ENCODE measurements at places on chromosomes 2 and 18.

DNA sequence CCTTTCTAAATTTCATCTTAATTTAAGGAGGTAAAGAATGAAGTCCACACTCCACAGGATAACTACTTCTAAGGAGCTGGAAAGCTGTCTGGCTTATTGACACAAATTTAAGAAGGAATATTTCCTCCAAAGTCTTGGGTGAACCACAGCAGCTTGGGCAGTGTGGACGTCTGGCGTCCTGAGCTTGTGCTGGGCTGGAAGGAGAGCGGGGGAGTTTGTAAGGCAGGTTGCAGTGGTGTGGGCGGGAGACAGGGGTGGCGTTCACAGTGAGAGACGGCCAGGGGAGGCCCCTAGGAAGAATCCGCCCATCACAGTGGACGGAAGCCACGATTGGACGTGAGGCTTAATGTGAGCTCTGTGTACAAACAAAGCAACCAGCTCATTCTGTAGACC lies 25.7 kb downstream of the ADI1 start:
- DNase-seq = no peak

GRCh38 chr2:216774620-216775019 lies 79.3 kb upstream of the IGFBP5 start:
- DNase-seq = no peak

DNA sequence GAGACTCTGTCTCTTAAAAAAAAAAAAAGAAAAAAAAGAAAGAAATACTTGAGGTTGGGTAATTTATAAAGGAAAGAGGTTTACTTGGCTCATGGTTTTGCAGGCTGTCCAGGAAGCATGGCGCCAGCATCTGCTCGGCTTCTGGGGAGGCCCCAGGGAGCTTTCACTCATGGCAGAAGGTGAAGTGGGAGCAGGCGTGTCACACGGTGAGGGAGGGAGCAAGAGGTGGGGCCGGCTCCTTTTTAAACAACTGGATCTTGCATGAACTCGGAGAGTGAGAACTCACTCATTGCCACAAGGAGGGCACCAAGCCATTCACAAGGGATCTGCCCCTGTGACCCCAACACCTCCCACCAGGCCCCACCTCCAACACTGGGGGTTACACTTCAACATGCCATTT lies 30.6 kb downstream of the CYP26B1 start:
- DNase-seq = no peak

GRCh38 chr2:128444816-128445522 lies 126.3 kb upstream of the HS6ST1 start:
- no peak for DNase-seq

GRCh38 chr2:112772911-112773475 lies 8.6 kb upstream of the CKAP2L start:
- DNase-seq = no peak

DNA sequence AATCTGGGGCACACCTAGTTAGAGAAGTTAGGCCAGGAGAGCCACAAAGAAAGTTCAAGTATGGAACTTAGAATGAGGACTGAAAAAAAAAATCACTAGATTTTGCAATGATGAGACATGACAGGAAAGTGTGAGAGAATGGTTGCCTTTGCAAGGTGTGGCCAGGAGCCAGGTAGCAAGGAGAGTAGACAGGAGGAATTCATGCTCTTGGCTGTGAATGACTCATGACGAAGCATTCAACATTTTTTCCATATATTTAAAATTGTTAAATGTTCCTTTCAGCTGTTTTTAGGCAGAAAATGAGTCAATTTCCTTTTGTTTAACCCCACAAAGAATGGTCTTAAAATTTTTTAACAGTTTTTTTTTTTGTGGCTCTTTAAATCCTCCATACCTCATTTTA lies 636.9 kb downstream of the PLCL1 start:
- DNase-seq = no peak

GRCh38 chr2:148640767-148641166 lies 3.8 kb upstream of the EPC2 start:
- no peak for DNase-seq

- no peak for DNase-seq
These were observed 318.5 kb downstream of the HRH4 start for GRCh38 chr18:24778810-24779418.

- no peak for DNase-seq
These were observed 74.7 kb upstream of the SNTG2 start for GRCh38 chr2:875687-876615.

DNA sequence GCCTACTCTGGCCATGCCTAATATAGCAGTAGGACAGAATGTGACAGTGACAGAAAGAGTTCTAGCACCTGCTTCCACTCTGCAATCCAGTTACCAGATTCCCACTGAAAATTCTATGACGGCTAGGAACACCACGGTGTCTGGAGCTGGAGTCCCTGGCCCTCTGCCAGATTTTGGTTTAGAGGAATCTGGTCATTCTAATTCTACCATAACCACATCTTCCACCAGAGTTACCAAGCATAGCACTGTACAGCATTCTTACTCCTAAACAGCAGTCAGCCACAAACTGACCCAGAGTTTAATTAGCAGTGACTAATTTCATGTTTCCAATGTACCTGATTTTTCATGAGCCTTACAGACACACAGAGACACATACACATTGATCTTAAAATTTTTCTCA lies 45.2 kb upstream of the TTR start:
- no peak for DNase-seq

GRCh38 chr2:126614524-126615227 lies 41.3 kb upstream of the GYPC start:
- DNase-seq = peak; percentile 25
